Activated naive CD4-positive, alpha-beta T cell (primary cell): ENCODE measurements at places on chromosomes 3 and 15.

DNA sequence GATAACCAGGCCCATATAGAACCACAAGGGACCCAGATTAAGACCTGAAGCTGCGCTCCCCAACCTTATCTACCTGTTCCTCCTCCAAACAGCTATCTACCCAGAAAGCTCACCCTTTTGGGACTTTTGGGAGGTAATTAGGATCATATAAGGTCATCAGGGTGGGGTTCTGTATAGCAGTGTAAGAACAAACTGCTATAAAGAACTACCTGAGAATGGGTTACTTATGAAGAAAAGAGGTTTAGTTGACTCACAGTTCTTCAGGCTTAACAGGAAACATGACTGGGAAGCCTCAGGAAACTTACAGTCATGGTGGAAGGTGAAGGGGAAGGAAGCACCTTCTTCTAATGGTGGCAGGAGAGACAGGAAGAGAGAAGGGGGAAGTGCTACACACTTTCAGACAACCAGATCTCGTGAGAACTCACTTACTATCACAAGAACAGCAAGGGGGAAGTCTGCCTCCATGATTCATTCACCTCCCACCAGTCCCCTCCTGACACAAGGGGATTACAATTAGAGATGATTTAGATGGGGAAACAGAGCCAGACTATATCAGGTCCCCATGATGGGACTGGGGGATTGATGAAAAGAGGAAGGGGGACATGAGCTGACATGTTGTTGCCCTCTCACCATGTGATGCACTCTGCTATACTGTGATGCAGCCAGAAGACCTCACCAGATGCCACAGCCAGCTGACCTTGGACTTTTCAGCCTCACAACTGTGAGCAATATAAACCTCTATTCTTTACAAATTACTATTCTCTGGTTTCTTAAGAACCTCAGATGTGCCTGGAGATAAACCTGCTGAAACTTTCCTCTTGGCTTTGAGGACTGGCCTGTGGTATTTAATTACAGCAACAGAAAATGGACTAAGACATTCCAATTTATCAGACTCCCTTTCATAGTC, 15.3 kb upstream of the FMN1 start:
- DNase-seq, result no peak

DNA sequence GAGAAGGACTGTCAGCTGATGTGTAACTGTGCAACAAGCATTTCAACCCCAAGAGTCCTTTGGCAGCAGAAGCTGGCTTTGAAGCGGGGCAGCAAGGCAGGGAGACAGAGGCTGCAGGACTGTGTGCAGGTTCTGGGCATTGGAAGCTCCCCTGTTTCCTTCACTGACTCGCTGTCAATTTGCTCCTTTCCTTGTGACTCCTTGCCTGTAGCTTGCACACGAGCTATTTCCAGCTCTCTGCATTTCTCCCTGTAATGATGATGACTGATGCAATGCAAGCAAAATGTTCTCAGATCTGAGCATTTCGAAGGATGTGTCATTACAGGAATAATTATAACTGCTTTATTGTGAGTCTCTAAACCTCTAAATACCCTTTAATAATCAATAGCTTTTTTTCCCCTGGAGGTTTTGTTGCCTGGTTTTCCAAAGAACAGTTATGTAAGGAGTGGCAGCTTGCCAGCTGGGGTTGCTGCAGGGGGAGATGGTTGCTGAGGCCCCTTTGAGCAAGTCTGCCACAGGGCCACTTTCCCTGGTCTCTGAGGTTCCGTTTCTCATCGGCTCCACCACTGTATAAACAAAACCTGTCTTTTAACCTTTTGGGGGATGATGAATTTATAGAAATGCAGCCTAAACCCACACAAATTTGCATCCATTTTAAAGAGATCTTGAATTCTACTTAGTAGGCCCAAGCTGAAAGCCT, 2.8 kb downstream of the APOD start:
- DNase-seq, result no peak

DNA sequence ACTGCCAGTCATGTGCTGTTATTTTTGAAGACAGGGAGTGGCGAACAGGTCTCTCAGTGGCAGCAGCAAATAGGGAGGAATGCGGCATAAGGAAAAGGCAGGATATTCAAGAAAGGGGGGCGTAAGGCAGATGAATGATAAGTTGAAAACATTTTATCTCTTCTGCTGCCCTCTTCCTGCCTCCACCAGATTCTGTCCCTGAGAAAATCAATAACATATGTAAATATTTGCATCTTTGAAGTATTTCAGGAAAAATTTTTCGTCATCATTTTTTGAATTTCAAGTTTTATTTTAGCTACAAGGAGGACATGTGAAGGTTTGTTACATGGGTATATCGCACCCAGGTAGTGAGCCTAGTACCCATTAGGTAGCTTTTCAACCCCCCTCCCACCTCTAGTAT, 616.7 kb downstream of the MCTP2 start:
- DNase-seq, result no peak

GRCh38 chr3:481680-482079, 285.1 kb downstream of the CHL1 start:
- DNase-seq, result no peak

DNA sequence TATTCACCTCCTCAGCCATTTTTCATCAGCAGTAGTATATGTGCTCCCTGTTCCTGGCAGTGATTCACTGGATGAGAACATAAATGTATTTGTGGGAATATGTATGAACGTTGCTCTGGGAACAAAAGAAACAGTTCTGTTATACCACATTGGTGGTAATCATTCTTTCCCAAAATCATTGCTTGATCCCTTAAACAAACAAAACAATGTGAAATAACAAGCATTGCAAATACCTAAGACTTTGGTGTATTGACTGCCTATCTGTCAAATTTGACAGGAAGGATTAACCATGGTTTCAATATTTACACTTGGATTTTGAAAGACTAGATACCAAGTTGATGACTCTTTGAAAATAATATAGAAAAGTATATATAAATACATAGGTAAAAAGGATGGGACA, 284.1 kb downstream of the FHIT start:
- no peak for DNase-seq

DNA sequence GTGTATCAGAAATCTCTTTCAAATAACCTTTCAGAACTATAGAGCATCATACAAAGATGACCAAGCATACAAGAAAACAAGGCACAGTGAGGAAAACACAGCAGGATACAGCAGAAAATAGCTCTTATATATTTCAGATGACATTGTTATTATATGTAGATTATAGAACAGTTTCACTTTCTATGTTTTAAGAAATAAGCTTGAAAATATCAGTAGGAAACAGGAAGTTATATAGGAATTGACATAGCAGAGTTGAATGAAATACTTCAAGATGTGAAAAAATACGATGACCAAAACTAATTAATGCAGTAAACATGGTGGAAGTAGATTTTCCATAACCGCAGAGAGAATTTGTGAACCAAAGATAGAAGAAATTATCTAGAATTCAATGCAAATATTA, 75.2 kb downstream of the LYSMD4 start:
- no peak for DNase-seq

DNA sequence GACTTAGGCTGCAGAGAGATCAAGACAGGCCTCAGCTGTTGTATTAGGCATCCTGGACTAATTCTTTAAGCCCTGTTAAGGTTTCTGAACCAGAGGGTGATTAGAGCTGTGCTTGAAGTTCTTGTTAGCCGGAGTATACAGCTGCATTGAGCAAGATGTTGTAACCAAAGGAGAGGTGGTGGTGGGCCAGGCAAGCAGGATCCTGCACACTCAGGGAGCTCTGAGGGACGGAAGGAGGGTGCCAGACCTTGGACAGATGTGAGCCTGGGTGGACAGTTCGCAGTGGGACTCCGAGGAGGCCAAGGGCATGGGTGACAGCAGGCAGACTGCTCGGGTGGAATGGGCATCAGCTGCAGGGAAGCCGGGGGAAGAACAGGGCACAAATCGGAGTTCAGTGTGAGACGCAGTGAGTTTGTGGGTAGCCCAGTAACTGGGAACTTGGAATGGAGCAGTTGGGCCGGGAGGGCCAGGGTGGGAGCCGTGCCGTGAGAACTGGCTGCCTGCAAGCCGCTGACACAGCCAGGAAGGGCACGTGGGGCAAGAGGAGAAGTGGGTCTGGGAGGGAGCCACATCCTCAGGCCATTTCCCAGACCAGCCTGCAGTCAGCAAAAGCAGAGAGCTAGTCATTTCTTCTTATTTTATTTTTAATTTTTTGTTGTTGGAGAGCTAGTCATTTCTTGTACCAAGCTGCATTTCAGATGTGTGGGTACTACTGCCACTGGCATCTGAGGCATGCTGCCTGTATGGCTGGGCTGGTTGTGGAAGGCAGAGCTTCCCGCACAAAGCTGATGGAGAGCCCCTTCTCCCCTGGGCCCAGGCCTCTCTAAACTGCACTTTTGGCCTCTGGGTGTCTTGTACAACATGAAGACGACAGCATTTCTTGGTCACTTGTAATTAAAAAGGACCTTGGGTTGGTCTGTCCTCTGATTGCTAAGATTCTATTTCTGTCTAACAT, 61.0 kb downstream of the PGPEP1L start:
- no peak for DNase-seq

GRCh38 chr3:15958692-15959433, 161.1 kb upstream of the ANKRD28 start:
- DNase-seq, result no peak

- no peak for DNase-seq
These were observed 714.2 kb upstream of the NR2F2 start for GRCh38 chr15:95616306-95616705.

DNA sequence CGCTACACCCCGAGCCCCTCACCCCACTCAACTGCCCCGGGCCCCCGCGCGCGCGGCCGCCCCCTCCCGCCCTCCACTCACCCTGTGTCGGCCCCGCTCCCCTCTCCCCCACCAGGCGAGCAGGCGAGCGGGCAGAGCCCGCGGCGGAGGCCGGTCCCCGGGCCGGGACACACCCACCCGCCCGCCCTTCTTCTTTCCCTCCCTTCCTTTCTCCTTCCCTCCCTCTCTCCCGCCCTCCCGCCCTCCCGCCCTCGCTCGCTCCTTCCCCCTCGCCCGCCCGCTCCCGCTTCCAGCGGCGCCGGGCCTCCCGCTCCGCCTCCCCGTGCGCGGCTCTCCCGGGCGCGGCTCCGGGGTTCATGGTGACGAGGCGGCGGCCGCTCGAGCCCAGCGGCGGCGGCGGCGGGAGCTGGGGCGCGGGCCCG, at the start of gene CTDSPL:
TSS of gene CTDSPL (plus strand) at position 261 of the 422 bp plus-strand sequence. CDS start 320 bp downstream, outside the sequence.
- no peak for DNase-seq

- DNase-seq, result no peak
These were observed 76.3 kb downstream of the XXYLT1 start for GRCh38 chr3:195194559-195195206.

GRCh38 chr3:192887701-192888100, 30.0 kb downstream of the MB21D2 start:
- DNase-seq, result no peak

DNA sequence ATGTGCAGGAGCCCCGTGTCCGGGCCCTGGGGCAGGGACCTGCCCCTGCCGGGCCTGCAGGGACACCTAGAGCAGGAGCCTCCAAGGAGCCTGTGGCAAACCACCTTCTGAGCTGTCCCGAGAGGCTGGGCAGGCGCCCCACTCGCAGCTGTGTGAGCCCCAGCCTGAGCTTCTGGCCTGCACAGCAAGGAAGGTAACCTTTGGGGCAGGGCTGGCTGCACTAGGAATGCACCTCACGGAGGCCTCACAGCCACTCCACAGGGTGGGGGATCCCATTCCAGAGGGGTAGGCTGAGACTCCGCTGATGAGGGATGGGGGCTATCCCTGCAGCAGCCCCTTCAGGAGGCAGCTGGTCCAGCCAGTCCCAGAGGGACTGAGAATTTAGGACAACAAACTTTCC, 68.1 kb downstream of the DNAJB8 start:
- DNase-seq, result no peak

- DNase-seq, result no peak
These were observed 33.6 kb upstream of the ETV5 start for GRCh38 chr3:186142393-186142932.

DNA sequence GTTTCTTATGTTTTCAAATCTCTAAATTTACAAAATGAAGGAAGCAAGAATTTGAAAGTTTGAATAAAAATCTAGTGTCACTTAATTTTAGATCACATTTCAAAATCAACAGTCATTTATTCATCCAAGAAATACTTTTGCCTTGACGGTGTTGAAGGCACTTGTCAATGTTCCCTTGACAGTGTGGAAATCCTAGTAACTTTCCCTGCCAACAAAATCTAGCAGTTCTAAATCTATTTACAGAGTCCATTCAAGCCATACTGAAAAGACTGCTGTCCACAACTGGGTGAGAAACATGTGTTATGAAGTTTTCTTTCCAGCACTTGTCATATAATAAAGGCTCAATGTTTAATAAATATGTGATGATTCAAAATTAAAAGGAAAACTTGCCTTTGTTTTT, 8.6 kb upstream of the MAP2K5 start:
- no peak for DNase-seq

DNA sequence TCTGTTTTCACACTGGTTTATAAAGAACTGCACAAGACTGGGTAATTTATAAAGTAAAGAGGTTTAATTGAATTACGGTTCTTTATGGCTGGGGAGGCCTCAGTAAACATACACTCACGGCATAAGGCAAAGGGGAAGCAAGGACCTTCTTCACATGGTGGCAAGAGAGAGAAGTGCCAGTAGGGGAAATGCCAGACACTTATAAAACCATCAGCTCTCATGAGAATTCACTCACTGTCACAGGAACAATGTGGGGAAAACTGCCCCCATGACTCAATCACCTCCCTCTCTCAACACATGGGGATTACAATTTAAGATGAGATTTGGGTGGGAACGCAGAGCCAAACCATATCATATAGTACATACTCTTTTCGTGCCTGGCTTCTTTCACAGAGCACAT, 42.4 kb downstream of the MAP2K1 start:
- DNase-seq, result no peak

GRCh38 chr3:113304102-113304501, 92.7 kb downstream of the BOC start:
- no peak for DNase-seq

DNA sequence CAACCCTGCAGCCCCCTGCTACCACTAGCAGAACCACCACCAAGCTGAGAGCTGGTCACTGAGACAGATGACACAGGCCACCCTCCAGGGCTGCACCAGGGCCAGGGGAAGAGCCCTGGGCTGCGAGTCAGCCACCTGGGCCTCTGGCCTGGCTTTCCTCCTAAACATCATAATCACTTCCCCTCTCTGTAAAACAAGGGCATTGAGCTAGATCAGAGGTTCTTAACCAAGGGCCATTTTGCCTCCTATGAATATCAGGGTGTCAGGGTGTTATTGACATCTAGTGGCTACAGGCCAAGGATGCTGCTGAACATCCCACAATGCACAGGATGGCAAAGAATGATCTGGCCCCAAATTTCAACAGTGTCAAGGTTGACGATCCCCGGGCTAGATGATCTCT, 25.2 kb downstream of the TLE3 start:
- DNase-seq, result no peak

DNA sequence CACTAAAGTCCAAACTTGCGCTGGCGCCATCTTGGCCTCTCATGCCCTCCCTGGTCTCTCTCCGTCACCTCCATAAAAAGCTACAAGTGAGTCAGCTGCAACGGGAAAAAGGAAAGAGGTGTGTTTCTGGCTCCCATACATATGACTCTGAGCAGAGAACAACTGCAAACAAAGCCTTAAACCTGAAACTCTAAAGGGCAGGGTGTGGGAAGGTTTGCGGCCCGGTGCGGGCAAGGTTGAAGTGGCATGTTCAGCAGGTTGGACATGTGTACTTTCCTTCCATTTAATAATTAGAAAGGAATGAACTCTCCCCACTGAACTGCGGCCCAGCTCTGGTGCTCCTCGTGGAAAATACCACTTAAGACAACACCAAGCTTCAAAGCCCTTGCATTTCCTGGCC, 59.0 kb upstream of the PPARG start:
- DNase-seq, result no peak

- DNase-seq, result no peak
These were observed 422.8 kb upstream of the NAALADL2 start for GRCh38 chr3:174436367-174436766.

- DNase-seq, result no peak
These were observed 130.5 kb upstream of the MCTP2 start for GRCh38 chr15:94100863-94101262.
